NCI-H2171 (cell line): ENCODE measurements at places on chromosomes 3 and 15.
A peak's percentile ranks its signal among the peaks of the same experiment; 100 is the strongest.

- DNase-seq = peak; percentile 34
These were observed 1.1 kb downstream of the HES1 start for GRCh38 chr3:194137008-194137505.

DNA sequence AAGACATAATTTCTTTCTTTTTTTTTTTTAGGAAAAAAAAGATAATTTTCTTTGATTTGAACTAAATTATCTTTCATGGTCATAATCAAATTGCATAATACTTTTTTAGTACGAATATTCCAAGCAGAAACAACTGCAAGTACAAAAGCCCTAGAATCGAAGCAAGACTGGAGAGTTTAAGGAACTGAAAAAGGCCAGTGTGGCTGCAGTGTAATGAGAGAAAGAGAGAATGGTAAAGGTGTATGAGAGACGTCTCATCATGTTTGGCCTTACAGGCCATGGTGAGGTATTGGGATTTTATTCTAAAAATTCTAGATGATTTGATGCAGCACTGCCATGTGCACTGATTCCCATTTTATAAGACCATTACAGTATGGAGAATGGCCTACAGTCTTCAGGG lies 180.9 kb downstream of the SUCNR1 start:
- DNase-seq = no peak

- DNase-seq = no peak
These were observed 92.9 kb downstream of the LRRC3B start for GRCh38 chr3:26715431-26715830.

- no peak for DNase-seq
These were observed 234.8 kb downstream of the NR2F2 start for GRCh38 chr15:96565266-96565665.

GRCh38 chr15:45177285-45177684 lies 10.5 kb downstream of the SHF start:
- no peak for DNase-seq

DNA sequence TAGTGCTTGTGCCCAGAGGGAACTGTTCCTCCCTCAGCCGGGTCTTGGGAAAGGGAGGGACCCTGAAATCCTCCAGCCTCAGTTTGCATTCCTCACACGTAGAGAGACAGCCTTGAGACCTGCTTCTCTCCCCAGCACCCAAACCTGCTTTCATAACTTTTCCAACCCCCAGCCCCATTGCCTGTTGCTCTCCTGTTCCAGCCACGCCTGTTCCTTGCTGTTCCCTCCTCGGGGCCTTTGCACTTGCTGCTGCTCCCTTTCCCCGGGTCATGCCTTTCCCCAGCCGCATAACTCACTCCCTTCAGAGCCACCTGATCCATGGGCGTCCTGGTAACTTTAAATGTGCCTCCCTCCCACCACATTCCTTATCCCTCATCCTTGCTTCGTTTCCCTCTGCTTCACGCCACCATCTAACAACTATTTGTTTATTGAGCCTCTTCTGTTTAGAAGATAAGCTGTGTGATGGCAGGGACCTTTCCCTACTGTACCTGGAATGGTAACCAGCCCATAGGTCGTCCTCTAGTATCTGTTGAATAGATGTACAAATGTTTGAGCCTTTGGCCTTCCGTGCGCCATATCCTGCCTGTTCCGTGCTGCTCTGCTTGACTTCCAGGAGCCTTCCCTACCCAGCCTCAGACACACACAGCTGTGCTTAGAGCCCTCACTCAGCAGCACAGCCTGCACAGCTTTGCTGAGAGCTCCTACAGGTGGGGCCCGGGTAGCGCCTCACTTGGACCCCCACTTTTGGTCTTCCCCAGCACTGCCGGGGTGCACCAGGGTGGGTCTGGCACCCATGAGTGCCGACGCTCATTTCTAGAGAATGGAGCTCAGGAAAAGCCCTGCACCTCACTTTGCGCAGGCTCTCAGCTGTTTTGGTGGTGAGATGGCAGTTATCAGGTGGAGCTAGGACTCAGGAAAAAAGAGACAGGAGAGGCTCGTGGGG lies 60.2 kb downstream of the SCN5A start:
- no peak for DNase-seq

- DNase-seq = no peak
These were observed 48.0 kb downstream of the NUP210 start for GRCh38 chr3:13372126-13372525.
